Endothelial cell (in vitro differentiated cells): ENCODE measurements at places on chromosomes 4 and X.

DNA sequence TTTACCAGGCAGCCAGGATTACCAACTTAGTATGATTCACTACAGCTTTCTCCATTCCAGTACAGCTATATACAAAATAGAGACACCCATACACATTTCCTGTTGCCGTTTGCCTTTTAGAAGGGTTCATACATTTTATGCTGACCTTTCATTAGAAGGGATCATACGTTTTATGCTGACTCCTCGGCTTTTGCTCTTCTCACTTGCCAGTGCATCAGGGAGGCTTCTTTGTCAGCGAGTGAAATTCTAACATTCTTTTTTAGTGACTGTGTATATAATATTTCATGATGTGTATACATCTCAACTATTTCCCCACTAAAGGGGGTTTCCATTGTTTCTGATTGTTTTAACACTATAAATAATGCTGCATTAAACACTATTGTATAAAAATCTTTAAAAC lies 552.6 kb downstream of the TRIML1 start:
- no peak for DNase-seq

DNA sequence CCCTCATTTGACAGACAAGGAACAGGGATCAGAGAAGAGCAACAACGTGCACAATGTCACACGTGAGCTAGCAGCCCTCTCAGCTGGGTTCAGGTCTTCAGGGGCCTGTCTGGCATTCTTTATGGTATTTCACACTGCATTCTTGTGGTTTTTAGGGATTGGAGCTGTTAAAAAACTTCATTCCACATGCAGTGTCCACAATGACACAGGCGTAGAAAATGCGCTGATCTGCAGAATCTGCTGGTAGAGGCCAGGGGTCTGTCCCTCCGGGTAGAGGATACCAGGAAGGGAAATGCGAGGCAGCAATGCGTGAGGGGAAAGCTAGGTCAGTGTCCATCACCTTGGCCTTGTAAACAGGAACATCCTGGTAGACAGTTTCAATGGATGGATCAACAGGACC lies 36.6 kb downstream of the MAP7D3 start:
- no peak for DNase-seq

- no peak for DNase-seq
These were observed 178.7 kb upstream of the MAGEE2 start for GRCh38 chrX:75963774-75964173.

GRCh38 chrX:155778844-155779553 lies 102.1 kb upstream of the VAMP7 start:
- DNase-seq, result no peak

GRCh38 chr4:122705009-122705408 lies 27.5 kb upstream of the BBS12 start:
- no peak for DNase-seq

GRCh38 chr4:175271010-175271630 lies 353.0 kb downstream of the ADAM29 start:
- DNase-seq, result no peak

DNA sequence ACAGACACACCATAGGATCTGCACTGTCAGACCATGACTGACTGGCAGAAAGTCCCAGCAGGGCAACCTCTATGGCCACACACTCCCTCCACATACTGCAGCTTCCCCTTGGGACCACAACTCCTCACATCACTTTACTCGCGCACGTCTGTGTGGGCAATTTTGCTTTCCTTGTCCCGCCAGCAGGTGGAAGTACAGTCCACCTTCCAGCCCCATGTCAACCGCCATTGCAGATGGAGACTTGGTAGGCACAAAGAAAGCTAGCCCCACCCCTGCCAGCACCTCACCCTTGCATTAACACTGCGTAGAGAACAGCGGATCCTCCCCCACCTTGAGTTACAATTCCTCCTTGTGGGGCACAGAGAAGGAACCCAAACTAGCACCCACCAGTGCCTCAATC lies 74.4 kb upstream of the NAP1L2 start:
- DNase-seq, result no peak

- no peak for DNase-seq
These were observed 3.9 kb upstream of the FAM9C start for GRCh38 chrX:13048280-13048679.

GRCh38 chr4:180615746-180616145 lies 1627.5 kb upstream of the TENM3 start:
- DNase-seq, result no peak

- peak; percentile 58 for DNase-seq
These were observed 25.9 kb downstream of the SMIM31 start for GRCh38 chr4:164779811-164780216.

DNA sequence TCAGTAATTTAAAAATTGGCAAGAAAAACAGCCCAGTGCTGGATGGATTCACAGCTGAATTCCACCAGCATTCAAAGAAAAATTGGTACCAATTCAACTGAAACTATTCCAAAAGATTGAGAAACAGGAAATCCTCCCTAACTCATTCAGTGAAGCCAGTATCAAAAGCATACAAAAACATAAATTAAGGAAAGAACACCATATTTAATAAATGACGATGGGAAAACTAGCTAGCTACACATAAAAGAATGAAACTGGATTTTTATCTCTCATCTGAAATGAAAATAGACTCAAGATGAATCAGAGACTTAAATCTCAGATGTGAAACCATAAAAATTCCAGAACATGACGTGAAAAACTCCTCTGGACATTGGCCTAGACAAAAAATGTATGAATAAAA lies 516.8 kb upstream of the SPANXN1 start:
- no peak for DNase-seq

- DNase-seq, result no peak
These were observed 24.0 kb downstream of the C4orf51 start for GRCh38 chr4:145703850-145704497.

- DNase-seq, result no peak
These were observed 279.3 kb upstream of the DIPK2B start for GRCh38 chrX:45479835-45480422.

- DNase-seq, result no peak
These were observed 113.0 kb downstream of the ARX start for GRCh38 chrX:24902806-24903205.

DNA sequence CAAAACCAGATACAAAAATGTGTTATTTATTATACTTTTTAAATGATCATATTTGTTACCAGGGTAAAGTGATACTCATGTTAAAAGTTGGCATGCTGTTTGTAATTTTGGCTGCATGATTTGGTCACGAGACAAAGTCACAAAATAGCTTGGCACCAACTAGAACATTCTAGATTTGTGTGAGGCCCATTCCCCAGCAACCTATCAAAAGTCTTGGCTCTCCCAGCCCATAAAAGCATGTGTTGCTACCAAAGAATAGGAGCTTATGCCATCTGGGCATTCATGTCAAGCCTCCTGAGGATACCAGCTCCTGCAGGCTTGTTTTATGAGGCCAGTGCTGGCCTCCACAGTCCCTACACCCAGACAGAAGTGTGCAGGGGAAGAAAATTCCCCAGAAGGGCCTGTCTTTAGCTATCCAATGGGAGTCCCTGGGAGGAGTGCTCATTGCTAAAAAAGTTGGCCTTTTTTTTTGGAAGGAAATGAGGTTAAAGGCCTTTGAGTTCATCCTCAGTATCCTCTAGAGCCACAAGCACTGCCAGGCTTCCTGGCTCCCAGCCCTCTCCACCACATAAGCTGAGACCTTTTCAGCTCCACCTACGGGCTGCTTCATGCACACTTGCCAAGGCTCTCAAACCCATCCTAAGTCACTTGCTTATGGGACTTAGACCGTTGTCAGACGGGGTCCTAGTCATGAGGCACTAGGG lies 211.9 kb upstream of the EOLA2 start:
- DNase-seq, result no peak

GRCh38 chr4:140485939-140486338 lies 12.2 kb downstream of the MGAT4D start:
- DNase-seq, result peak; percentile 51

DNA sequence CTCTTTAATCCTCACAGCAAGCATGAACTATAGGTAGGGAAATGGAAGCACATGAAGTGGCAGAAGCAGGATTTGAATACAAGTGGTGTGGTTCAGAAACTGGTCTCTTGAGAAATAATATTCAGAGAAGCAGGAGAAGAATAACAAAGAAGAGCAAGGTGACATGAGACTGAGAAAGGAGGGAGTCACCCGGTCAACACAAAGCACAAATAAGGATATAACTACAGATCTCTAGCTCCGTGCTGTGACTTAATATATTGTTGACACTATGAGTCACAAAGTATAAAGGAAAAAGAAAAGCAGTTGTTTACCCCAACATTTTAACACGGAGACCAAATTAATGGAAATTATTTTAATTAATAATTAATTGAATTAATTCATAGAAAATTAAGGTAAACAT lies 204.5 kb downstream of the CPE start:
- DNase-seq, result no peak

GRCh38 chrX:1026263-1027015 lies 186.0 kb downstream of the CRLF2 start:
- DNase-seq, result no peak

DNA sequence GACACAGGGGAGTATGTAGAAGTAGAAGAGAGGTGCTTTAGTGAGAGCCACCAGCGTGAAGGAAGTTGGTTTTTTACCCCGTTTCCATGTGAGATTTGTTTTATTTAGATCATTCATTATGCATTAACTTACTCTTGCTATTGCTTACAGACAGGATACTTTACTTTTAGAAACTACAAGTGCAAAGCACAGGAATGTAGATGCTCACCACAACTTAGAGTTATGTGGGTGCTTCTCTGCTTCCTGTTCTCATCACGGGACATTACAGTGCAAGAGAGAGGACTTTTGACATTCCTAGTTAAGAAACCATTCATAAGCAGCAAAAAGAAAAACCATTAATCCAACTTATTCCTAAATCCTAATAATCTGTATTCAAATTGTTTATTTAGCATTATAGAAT lies 25.6 kb upstream of the SPANXD start:
- no peak for DNase-seq

DNA sequence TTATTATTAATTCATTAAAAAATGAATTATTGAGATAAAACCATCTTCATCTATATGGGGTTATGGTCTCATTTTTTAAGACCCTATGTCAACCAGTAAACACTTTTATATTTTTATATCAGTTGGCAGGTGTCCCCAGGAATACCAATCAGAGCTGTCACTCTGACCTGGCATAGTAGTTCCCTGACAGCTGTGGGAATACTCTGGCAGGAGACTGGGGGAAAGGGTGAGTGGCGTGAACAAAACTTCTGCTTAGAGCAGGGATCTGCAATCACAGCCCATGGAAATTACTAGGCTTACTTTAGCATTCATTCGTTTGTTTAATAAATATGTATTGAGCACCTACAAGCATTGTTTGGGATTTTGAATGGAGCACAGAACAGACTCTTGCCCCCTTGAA lies 254.1 kb upstream of the KLF3 start:
- no peak for DNase-seq

GRCh38 chr4:170305627-170306026 lies 215.9 kb upstream of the AADAT start:
- no peak for DNase-seq

GRCh38 chr4:74754218-74754617 lies 40.1 kb downstream of the BTC start:
- DNase-seq, result no peak

- no peak for DNase-seq
These were observed 22.7 kb upstream of the LEF1 start for GRCh38 chr4:108191269-108191914.

- peak; percentile 2 for DNase-seq
These were observed 30.7 kb upstream of the KCNE5 start for GRCh38 chrX:109655502-109656201.

DNA sequence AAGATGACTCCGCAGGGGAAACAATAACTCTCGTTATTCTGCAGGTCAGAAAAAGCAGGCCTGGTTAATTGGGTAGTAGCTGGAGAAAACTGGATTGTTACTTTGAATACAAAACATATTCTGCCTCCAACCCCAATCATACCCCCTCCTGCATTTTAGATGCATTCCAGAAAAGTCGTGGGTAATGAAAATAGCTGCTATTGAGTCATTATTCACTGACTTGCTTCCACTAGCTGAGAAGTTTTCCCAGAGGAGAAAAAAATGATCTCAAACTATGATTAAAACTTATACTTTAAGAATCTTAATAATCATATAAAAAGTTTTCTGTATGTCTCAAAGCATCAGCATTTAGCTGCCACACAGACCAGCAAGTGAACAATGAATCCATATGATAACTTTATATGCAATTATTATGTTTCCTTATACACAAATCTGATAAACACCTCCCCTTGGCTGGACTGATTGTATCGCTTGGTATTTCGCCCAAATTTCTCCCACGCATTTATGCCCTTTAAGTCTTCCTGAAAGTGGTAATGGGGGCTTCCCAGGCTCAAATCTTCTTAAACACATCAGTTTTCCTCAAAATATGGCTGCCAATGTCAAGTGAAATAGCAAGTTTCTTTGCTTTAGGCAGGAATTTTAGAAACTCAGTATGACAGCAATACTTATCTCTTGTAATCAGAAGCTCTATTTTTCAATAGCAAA lies 181.0 kb downstream of the LDB2 start:
- no peak for DNase-seq

- no peak for DNase-seq
These were observed 400.1 kb downstream of the PDHA2 start for GRCh38 chr4:96240041-96240440.

DNA sequence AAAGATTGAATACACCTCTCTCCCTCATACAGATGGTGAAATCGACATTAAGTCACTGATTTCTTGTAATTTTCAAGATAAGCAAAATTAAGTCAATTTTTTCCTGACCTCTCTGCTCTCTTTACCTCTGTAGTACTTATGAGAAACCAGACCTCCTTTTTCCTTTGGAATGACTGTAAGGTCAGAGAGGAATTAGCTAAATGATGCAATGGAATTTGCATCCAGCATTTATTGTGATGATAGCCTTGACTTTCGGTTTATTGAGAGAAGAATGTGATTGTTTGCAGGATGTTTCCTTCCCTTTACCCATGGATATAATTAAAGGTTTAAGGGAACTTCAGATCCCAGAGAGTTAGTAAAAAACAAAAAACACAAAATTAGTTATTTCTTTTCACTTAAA lies 22.4 kb downstream of the STK26 start:
- DNase-seq, result no peak

- no peak for DNase-seq
These were observed 65.7 kb upstream of the CITED1 start for GRCh38 chrX:72371405-72371804.

- no peak for DNase-seq
These were observed 30.9 kb downstream of the GATB start for GRCh38 chr4:151729731-151730559.

DNA sequence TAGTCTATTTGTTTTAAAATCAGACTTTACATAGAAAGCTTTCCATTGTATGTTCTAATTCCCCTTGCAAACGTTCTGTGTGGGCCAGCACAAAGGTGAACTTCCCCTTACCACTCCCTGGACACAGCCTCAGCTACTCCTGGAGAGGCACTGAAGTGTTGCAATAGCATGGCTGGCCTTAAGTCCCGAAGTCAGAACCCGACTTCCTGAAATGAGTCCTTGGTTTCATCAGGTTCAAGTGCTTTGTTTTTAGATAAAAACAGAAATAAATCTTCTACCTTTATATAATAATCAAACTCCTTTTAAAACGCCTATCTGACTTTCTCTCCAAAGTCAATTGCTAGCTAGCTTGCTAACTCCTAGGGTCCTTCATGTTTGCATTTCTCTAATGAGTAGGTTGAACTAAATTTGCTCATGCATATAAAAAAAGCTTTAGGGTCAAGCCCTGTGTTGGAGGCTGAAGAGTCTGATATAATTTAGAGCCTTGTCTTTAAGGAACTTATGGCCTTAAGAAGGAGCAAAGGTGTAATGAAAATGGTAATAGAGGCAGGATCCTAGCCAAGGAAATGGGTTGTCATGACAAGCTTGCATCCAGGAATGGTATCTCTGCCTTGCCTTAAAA lies 9.0 kb downstream of the BMP3 start:
- no peak for DNase-seq
